Fibroblast of pulmonary artery (primary cell): ENCODE measurements at places on chromosomes 4 and X.

- DNase-seq, result no peak
Observed at GRCh38 chr4:112322866-112323265, 25.7 kb downstream of the ALPK1 start.

DNA sequence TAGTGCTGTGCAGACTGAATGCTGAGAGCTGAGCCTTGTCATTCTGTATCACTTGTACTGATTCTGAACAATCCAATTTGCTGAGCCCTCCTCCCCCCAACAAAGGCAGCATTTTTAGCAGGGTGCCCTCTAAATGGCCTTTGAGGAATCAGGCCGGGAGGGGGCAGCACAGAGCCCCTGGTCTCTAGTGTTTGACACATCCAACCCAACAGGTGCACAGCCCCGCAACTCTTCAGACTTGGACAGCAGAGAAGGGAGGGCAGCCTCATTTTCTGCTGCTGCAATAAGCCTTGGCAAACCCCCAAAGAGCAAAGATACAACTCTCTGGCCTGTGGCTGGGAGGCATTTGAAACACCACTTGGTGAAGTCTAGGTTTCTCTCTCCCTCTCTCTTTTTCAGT is 3.4 kb downstream of the ATP1B4 start:
- peak; percentile 11 for DNase-seq

DNA sequence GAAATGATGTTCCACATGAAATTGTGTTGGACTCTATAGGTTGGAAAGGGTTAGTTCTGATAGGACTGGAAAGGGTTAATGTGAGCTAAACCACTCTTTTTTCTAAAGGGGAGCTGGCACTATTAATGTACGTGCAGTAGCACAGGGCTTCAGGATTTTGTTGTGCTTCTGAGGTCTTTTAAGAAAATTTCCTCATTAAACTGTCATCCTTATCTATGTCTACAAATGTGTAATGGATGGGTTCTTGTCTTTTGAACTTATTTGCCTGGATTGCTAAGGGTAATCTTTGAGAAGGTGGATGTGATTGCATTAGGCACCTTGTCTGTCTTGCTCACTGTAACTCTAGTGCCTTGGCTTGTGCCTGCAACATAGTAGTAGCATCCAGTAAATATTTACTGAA is 106.0 kb upstream of the SLC4A4 start:
- no peak for DNase-seq

DNA sequence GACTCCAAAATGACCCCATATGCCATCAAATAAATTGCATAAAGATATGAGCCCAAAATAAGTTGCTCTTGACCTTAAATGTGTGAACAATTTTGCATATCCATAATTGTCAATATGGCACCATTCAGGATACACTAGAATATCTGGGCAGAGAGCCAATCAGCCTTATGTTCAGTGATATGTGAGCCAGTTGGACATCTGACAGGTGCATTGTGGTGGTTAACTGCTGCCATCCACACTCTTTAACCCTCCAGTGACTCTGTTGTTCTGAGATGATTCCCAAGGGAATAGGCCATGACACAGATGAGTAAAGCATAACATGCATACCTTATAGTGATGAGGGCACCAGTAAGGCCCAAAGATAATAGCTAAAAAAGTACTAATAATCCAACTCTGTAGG is 500.1 kb downstream of the PCDH18 start:
- peak; percentile 4 for DNase-seq

DNA sequence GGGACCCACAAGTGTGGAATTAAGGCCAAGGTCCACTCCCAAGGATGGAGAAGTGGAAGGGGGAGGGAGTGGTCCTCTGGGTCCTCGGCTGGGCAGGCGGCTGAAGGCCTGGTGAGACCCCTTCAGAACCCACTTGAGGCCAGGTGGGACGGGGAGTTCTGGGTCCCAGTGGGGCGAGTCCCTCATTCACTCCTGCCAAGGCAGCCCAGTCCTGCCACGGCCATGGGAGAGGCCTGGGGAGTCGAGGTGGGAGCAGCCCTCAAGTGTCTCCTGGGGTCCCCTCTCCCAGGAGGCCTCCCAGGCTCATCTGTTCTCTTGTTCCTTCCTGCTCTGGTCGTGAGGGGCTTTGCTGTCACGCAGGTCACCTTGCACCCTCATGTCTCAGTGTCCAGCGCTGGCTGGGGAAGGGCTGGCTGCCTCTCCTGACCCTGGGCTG is 6.1 kb upstream of the SH3BP2 start:
- no peak for DNase-seq

GRCh38 chrX:20173856-20174255 is 32.2 kb upstream of the EIF1AX start:
- no peak for DNase-seq

DNA sequence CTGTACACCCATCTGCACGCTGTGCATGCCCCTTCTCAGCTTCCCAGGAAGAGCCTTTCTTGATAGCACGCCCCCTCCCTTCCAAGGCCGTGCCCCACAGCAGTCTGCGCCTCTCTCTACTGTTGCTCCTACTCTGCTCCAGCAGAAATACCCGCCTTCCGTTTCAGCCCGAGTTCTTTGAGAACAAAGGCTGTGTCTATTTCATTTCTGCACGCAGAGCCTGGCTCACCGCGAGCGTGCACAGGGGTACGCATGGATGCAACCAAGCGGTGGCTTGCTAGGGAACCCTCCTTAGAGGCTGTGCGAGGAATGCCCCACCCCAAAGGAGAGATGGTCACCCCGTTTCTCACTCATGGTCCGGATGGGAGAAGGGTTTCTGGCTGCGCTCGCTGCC is 485 bp downstream of the AADAT start:
- peak; percentile 48 for DNase-seq

- DNase-seq, result peak; percentile 51
Observed at GRCh38 chr4:7770224-7771050, 169.2 kb downstream of the AFAP1 start.

- no peak for DNase-seq
Observed at GRCh38 chr4:35464964-35465528, 779.3 kb downstream of the ARAP2 start.

GRCh38 chr4:137116144-137116543 is 416.1 kb downstream of the PCDH18 start:
- DNase-seq, result no peak

- DNase-seq, result no peak
Observed at GRCh38 chrX:10851809-10852208, 231.4 kb upstream of the MID1 start.

- DNase-seq, result no peak
Observed at GRCh38 chr4:83850435-83850834, 314.5 kb downstream of the GPAT3 start.

DNA sequence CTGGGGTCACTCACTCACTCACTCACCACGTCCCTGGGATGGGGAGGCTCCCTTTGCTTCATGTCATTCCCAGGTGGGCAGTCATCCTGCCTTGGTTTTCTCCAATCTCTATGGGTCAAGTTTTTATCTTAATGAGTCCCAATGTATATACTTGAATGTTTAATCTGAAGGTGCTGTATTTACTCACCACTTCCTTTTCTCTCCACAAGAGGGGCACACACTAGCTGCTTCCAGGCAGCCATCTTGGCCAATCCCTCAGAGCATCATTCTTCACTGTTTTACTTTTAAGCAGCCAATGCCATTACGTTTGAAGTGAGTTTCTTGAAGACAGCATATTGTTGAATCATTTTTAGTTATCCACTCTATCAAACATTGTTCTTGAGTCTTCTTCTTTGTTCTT is 153.4 kb upstream of the ARSJ start:
- peak; percentile 14 for DNase-seq
